ENCODE measurements at places on chromosomes 13 and 19.

DNA sequence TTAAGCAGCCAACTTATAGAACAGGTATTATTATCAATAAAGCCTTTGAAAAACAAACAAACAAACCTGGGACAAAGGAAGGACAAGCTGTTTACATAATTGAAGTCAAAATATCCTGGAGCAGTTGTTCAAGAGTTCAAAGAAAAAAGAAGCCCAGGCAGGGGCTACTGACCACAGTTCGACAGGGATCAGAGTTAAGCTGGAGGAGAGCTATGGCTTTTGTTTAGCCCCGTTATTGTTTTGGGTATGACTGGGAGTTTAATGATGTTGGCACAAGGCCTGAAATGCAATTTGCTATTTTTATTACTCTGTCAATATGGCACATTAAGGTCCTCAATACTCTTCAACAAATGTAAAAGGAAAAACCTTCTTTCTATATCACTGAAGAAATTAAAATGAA, 624.4 kb upstream of the KLHL1 start:
- DNase-seq = no peak

DNA sequence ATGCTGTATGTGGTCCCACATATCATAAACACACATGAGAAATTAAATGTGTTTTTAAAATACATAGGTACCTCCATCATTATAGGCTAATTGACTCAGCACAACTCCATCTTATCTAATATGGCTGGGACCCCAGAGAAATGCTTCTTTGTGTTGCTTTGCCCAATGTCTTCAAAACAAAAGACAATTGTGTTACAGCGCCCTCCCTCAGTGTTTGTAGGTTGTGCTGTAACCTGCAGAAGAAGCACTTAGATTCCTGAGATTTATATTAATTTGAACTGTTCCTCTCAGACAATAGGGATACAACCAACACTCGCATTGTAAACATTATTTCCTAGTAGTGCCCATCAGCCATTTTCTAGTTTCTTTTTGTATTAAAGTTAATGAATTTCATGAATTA, 303.4 kb downstream of the MZT1 start:
- no peak for DNase-seq

GRCh38 chr19:39372047-39372802, 18.7 kb downstream of the PAF1 start:
- no peak for DNase-seq

GRCh38 chr13:39776439-39776838, 121.0 kb downstream of the COG6 start:
- DNase-seq = no peak

- no peak for DNase-seq
These were observed 25.4 kb downstream of the ATP8B3 start for GRCh38 chr19:1786668-1787067.

GRCh38 chr13:20882206-20882605, 20.3 kb downstream of the XPO4 start:
- no peak for DNase-seq

DNA sequence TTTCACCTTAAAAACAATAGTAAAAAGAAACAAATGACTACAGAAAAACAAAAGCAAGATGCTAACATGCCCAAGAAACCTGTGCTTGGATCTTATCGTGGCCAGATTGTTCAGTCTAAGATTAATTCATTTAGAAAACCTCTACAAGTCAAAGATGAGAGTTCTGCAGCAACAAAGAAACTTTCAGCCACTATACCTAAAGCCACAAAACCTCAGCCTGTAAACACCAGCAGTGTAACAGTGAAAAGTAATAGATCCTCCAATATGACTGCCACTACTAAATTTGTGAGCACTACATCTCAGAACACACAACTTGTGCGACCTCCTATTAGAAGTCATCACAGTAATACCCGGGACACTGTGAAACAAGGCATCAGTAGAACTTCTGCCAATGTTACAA, 6.0 kb downstream of the CKAP2 start:
- DNase-seq = no peak

DNA sequence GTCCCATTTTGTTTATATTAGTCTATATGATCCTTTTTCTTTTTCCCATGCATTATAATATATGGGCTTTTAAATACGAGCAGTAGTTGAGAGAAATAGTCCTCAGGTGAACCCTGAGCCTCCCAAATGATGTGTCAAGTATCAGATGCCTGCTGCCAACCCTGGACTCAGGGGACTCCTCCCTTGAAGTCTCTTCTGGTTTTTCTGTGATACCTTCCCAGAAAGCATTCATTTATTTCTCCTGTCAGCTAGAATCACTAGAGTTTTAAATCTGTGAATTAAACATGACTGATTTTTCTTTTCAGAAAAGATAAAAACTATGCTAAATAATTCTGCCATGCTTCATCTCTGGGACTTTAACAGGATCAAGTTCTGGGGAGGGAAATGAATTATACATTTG, 184.6 kb downstream of the LIG4 start:
- DNase-seq = no peak

- DNase-seq = no peak
These were observed 4.2 kb upstream of the CDX2 start for GRCh38 chr13:27973291-27973690.

DNA sequence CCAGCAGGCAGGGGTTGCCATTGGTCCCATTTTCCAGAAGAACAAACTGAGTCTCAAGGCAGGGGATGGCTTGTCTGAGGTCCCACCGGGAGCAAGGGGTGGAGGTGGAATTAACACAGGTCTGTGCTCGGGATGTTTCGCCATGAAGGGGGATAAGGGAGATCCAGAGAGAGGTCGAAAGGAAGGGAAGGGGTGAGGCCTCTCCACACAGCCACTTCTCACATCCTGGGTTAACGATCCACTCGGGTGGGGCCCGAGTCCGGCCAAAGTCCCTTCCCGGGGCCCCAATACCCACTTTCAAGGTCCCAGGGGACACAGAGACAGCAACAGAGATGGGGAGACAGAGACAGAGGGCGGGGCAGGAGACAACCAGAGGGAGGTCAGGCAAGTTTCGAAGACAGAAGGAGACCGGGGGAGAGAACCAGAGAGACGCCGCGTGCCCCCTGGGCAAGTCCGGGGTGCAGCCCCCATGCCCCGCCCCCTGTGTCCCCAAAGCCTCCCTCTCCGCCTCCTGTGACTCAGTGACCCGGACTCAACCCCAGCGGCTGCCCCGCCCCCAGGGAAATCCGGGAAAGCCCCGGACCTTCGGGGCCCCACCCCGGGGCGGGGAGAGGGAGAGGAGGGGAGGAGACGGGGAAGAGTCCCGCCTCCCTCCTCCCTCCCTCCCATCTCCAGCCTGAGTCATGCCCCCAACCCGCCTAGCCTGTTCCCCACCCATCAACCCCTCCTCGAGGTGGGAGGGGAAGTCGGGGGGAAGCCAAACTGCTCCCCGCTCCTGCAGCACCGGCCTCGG, 1.4 kb upstream of the BCL3 start:
- DNase-seq = peak; percentile 84

- no peak for DNase-seq
These were observed 68.3 kb downstream of the LACC1 start for GRCh38 chr13:43947897-43948458.

DNA sequence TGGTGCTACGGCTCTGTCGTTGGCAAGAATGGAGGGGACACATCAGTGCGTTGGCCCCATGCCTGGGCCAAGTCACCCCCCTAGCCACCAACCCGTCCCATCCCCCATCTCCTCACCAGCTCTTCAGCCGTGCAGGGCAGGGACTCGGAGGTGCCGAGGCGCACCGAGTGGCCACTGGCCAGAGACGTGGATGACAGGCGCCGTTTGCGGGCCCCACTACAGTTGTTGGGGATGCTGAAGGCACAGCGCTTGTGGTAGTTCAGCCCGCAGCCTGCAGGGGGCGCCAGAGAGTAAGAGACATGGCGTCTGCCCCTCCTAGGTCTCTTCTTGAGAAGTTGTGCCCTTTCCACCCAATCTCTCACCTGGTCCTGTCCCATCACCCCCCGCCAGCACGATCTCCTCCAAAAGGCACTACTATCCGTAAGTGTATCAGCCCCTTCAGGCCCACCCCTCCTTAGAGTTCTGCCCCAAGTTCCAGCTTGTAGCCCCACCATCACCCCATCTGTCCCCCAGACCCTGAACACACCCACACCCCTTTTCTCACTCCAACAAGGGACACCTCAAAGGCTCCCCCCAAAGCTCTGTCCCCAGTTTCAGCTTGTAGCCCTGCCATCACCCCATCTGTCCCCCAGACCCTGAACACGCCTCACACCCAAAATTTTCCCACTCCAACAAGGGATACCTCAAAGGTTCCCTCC, 12.4 kb downstream of the PRKD2 start:
- DNase-seq = peak; percentile 82

DNA sequence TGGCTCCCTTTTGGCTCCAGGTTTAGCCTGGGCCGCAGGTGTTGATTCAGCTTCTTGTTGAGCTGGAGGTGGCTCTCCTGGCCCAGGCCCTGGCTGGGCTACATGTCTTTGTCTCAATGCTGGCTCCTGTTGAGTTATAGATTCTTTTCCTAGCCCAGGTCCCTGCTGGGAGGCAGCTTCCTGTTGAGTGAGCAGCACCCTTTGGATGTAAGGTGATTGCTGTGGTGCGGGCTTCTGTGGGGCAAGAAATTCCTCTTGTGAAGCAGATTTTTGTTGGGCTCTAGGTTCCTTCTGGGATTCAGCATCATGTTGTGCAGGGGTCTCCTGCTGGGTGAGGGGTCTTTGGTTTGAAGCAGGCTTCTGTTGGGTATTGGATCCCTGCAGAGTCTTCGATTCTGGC, 545 bp downstream of the LIPE start:
- no peak for DNase-seq

GRCh38 chr13:70108356-70109105, at the start of gene KLHL1:
Gene KLHL1 (minus strand): TSS chr13:70108452. CDS start chr13:70107699, 753 bp downstream.
- no peak for DNase-seq

GRCh38 chr19:54229146-54229545, 6.3 kb upstream of the LILRB3 start:
- DNase-seq = no peak

DNA sequence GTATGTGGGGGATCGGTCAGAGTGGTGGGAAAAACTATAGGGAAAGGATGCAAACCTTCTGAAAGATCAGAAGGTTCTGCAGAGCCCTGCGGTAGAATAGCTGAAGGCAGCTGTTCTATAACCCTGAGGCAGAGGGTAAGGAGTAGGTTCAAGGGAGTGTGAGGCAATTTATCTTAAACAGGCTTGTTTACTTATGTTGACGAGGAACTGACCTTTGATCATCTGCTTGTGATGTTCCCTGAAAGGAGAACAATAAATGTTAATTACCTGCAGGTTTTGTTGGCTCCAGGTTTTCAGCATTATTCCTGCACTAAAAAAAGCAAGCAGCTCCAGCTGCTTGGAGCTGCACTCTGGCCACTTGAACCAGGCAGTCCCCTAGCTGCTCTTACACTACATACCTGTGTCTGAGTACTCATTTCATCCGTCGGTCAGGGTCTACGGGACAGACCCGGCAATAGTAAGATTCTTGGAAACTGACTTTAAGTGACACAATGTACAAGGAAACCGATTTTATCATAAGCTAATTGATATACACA, 202.1 kb downstream of the TBC1D4 start:
- no peak for DNase-seq

DNA sequence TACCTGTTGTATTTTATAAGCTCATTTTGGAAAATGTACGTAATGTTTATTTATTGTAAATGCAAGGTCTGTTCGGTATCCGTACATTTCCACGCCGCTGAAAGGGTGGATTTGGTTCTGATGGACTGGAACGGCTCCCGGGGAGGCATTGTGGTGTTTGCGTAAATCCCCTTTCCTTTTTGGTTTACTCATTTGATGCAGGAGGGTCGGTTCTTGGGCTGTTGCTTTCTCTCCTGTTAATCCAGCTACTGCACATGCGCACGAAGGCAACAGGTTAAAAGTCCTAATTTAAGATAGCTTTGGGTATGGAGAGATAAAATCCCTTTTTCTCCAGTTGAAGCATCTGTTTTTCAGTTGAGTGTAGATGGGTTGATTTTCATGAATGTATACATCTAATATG, 224.4 kb downstream of the TM9SF2 start:
- no peak for DNase-seq

DNA sequence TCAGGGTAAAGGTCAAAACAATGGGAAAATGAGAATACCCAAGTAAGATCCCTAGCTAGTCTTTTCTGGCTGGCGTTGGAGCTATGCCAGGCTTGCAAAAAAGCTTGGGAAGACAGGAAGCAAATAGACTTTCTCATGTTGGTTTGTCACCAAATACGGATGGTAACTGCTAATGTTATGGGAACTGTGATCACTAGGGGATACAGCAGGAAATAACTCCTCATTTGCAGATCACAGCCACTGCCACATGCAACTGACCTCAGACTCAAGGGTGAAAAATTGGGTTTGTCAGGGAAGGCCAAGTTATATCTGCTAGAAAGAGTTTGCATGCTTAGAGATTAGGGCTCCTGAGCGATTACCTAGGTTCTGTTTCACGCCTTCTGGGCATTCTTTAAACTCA, 162.9 kb downstream of the NHLRC3 start:
- DNase-seq = no peak

GRCh38 chr13:50162567-50162966, 147.3 kb downstream of the KCNRG start:
- DNase-seq = no peak

- DNase-seq = no peak
These were observed 38.0 kb downstream of the PHF11 start for GRCh38 chr13:49533591-49534269.

- DNase-seq = no peak
These were observed 65.6 kb downstream of the UFM1 start for GRCh38 chr13:38415233-38415632.

- DNase-seq = peak; percentile 80
These were observed 3.7 kb downstream of the USHBP1 start for GRCh38 chr19:17260842-17261325.

DNA sequence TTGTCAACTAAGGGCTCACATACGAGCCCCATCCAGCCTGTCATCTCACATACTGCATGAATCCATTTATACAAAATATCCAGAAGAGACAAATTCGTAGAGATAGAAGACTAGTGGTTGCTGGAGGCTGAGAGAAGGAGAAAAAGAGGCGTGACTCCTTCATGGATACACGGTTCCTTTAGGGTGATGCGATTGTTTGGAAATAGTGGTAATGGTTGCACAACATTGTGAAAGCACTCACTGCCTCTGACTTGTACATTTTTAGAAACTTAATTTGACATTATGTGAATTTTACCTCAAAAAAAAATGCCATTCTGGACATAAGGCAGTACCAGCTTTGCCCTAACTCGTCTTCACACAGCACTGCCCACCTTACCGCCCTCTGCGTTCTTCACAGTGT, 27.3 kb downstream of the IGFL1 start:
- DNase-seq = no peak

GRCh38 chr19:4063369-4064148, 3.1 kb downstream of the ZBTB7A start:
- DNase-seq = no peak

GRCh38 chr13:75364131-75364713, 117.7 kb downstream of the TBC1D4 start:
- DNase-seq = no peak

- DNase-seq = no peak
These were observed 106.4 kb downstream of the ATP8A2 start for GRCh38 chr13:25478186-25478585.

- no peak for DNase-seq
These were observed 1.9 kb downstream of the GNG14 start for GRCh38 chr19:12689581-12690216.

GRCh38 chr19:28715157-28715556, 497.8 kb downstream of the UQCRFS1 start:
- no peak for DNase-seq

GRCh38 chr19:3061182-3062161, 823 bp downstream of the TLE5 start:
- peak; percentile 53 for DNase-seq
